ENCODE measurements at places on chromosomes 6 and 20.

DNA sequence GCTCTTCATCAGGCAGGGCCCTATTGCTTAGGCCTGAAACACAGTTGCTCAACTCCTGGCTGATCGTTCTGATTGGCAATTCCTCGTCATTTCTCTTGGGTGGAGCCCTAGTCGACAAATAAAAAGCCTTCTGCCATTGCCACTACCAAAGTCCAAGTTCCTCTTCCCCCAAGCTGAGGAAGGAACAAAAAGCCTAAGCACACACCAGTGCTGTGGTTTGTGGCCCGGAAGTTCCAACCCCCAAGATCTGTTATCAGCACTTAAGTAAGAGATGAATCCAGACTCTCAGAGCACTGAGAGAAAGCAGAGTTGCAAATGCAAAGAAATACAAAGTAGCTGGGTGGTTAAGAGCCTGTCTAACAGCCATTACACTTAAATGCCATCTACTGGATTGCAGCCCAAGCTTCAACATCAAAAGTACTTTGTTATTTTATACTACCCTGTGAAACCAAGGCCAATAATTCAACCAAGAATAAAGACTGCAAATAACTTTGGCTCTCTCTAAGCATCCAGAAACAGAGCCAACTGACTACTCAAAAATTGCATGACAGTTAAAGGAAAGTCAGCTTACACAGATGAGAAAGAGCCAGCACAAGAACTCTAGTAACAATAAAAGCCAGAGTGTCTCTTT lies 1024.0 kb downstream of the GRIK2 start:
- no peak for DNase-seq

DNA sequence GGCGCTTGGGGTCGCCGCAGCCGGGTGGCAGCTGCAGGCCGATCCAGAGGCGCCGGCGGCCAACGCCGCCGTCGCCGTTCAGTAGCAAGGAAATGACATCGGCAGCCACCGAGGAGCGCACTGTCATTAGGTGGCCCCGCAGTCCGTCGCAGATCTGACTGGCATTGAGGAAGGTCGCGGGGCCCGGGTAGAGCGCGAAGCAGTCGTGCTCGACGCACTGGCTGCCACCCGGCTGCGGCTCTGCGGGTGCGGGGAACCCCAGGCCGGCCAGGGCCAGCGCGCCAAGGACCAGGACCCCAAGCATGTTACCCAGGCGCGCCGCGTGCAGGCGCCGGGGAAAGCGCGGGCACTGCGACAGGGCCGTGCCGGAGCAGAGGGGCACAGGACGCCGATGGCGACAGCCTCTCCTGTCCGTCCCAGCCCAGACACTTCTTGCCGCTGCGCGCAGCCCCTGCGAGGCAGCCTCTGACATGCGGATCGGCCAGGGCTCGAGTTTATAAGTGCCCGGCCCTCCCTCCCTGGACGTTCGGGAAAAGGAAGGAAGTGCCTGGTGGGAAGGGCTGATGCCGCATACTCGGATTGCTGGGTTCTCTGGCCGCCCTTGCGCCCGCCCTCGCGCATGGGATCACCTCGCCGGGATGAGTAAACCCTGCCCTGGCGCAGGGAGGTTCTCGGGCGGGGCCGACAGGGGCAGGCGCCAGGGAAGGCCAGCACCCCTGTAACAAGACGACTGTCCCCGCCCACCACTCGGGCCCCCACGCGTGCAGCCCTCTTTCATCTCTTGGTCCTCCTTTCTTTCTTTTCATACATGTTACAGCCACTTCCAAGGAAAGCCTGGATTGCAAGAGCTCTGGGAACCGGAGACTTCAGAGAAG lies at the start of gene THBD:
THBD (minus strand) TSS at position 472 of the 875 bp plus-strand sequence; CDS start at position 304, 168 bp downstream.
- DNase-seq, result no peak

DNA sequence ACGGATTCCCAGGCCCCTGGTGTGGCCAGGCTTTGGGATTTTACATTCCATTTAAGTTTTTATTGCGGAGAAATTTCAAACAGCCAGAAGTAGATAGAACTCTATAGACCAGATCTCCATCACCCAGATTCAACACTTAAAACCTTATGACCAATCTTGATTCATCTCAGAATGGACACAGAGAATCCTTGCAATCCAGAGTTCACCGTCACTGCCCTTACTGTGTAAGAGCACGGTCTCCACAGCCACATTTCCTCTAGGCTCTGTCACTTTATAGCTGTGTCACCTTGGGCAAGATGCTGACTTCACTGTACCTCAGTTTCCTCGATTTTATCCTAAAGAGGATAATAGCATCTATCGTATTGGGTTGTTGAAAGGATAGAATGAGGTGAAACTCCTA lies 979 bp downstream of the ZNF133 start:
- DNase-seq, result no peak

GRCh38 chr6:127225497-127225896 lies 41.2 kb upstream of the RNF146 start:
- no peak for DNase-seq

- no peak for DNase-seq
Observed at GRCh38 chr6:161327360-161327953, 53.6 kb upstream of the AGPAT4 start.

DNA sequence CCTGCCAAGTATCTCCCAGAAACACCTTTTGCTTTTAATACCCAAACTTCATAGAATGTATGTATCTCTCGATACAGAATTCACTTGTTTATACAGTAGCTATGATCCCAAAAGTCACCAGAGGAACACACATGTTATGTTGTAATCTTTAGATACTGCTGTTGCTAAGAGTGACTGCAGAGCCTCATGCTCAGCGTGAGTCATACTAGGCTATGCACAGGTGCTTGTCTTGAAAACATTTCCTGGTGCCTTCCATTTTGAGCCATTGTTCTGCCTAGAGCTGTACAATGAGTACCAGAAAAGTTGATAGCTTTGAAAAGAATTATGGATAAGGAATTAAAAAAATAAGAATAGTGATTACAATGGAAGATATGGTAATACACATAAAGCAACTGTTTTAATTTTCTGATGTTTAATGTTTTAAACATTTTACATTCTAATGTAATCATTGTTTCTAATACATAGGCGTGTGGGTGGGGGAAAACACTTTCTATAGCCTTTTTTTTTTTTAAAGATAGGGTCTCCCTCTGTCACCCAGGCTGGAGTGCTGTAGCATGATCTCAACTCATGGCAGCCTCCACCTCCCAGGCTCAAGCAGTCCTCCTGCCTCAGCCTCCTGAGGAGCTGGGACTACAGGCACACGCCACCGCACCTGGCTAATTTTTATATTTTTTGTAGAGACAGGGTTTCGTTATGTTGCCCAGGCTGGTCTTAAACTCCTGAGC lies 79.4 kb downstream of the CD24 start:
- DNase-seq, result no peak

- DNase-seq, result no peak
Observed at GRCh38 chr6:110341067-110341466, 17.1 kb downstream of the METTL24 start.

- DNase-seq, result no peak
Observed at GRCh38 chr6:136754820-136755219, 37.5 kb downstream of the MAP3K5 start.

DNA sequence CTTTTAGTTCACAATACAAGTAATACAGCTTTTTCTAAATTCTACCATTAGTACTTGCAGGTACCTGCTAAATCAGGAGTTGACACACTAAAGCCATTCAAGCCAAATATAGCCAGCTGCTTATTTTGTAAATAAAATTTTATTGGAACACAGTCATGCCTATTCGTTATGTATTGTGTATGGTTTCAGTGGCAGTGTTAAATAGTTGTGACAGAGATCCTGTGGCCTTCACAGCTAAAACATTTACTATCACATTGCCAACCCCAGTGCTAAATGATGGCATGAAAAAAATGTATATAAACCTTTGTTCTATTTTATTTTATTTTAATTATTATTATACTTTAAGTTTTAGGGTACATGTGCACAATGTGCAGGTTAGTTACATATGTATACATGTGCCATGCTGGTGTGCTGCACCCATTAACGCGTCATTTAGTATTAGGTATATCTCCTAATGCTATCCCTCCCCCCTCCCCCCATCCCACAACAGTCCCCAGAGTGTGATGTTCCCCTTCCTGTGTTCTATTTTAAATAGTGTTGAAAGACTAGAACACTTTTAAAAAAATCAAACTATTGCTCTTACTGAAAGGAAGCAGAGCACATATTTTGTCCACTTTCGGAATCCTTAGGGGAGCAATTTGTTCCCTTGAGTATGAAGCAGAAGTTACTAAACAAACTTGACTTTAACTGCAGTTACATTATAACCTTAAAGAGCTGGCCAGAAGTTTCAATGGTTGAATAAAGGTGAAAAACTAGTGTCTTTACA lies 115.7 kb downstream of the PRIM2 start:
- no peak for DNase-seq
